ENCODE measurements at places on chromosomes 3 and 15. TPM values are rescaled to one million over a fixed set of nuclear protein-coding genes. Genes with fewer than 3 reads are reported as not detected.

WHAMM gene
- 7.8 TPM for total RNA-seq

ZNF660 gene
- 2.9 TPM for total RNA-seq

CCR8 gene
- not detected for total RNA-seq

SQOR gene
- 81.6 TPM for total RNA-seq

PPP1R14D gene
- total RNA-seq: not detected

EPHB3 gene
- 3.5 TPM for total RNA-seq

CCDC54 gene
- not detected for total RNA-seq

GRCh38 chr15:70072479-70072878 lies 25.2 kb downstream of the TLE3 start:
- DNase-seq: no peak

GRCh38 chr15:71461748-71462147 lies 346.5 kb downstream of the THSD4 start:
- no peak for DNase-seq

GRCh38 chr3:45994419-45995235 lies 997 bp downstream of the FYCO1 start:
- no peak for DNase-seq

DNA sequence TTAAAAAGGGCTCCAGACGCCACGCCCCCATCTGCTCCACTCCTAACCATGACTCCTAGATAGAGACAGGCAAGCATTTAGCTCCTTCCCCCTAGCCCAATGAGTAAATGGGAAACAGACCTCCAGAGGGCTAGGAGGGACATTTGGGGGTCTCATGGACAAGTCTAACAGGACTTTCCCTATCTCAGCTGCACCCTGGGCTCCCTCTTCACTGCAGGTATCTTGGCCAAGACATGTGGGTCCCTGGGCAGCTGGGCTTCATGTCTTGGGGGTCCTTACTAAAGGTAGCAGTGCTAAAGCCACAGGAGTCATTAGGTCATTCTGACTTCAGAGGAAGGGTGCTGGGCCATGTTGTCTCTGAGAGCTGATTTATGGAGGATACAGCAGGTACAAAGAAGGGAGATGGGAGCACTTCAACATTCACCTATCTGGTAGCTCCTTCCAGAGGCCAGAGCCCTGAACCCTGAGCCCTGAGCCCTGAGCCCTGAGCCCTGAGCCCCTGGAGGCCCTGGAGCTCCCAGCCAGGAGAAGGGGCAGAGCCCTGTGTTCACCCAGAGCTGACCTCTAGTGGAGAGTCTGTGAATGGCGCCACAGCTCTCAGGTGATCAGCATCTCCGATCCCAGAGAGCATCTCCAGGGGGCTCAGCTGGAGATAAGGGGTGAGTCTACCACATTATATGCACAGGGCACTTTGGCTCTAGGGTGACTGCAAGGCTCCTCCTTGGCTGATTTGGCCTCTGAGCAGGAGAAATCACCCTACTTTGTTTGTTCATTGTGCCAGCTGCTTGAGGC lies 40.1 kb upstream of the EPHB1 start:
- DNase-seq: peak; percentile 24

DNA sequence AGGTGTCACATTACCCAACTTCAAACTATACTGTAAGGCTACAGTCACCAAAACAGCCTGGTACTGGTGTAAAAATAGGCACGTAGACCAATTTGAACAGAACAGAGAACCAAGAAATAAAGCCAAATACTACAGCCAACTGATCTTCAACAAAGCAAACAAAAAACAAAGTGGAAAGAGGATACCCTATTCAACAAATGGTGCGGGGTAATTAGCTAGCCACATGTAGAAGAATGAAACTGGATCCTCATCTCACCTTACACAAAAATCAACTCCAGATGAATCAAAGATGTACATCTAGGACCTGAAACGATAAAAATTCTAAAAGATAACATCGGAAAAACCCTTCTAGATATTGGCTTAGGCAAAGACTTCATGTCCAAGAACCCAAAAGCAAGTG lies 13.1 kb downstream of the PEAK1 start:
- no peak for DNase-seq

DNA sequence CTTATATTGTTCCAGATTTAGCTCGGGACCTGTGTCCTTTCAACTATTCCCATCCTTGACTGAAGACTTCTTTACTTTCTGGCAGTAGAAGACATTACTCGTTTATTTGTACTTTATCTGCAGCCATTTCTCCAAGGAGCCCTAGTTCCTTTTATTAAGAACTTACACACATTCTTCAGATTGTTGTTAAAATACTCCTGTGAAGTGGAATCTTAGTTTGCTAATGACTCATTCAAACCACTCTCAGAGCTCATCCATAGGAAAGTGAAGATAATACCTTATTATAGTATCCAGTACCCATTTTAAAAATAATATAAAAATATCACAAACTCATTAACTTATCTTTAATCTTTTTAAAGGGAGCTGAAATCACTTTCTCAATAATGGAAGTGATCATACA lies 63.5 kb downstream of the C3orf70 start:
- DNase-seq: peak; percentile 17

GRCh38 chr3:124847051-124847450 lies 40.1 kb downstream of the ITGB5 start:
- DNase-seq: no peak

DNA sequence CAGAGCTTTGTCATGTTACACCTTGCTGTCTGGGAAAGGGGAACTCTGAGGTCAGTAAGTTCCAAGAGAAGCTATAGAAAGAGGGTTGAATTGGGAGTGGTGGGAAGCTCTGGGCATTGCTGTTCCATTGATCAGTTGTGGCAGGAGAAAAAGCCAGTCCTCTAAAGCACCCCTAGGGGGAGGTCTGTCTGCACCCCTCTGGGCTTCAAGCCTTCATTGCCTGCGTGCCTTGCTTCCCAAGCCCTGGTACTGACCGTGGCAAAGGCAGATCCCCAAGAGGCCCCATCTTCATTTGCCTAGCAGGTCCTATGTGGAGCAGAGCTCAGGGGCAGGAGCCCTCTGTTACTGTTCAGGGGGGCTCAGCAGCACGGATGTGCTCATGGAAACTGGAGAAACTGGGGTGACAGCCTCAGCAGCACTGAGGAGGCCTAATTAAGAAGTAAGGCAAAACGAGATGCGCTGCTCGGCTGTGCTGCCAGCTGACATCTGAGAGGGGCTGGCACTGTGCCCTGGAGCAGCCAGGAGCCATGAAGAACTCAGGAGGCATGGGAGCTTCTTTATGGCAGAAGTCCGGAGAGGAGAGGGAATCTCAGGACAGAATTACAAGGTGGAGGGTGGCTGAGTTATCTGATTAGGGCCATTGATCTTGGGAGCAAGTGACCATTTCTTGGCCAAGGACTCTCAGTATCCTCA lies 270.9 kb downstream of the RPLP1 start:
- DNase-seq: no peak

- no peak for DNase-seq
Measured at GRCh38 chr3:11928381-11928780, 75.8 kb upstream of the SYN2 start.

- no peak for DNase-seq
Measured at GRCh38 chr3:29414468-29415224, 133.8 kb downstream of the RBMS3 start.

- DNase-seq: no peak
Measured at GRCh38 chr3:30948426-30948825, 54.0 kb upstream of the GADL1 start.

DNA sequence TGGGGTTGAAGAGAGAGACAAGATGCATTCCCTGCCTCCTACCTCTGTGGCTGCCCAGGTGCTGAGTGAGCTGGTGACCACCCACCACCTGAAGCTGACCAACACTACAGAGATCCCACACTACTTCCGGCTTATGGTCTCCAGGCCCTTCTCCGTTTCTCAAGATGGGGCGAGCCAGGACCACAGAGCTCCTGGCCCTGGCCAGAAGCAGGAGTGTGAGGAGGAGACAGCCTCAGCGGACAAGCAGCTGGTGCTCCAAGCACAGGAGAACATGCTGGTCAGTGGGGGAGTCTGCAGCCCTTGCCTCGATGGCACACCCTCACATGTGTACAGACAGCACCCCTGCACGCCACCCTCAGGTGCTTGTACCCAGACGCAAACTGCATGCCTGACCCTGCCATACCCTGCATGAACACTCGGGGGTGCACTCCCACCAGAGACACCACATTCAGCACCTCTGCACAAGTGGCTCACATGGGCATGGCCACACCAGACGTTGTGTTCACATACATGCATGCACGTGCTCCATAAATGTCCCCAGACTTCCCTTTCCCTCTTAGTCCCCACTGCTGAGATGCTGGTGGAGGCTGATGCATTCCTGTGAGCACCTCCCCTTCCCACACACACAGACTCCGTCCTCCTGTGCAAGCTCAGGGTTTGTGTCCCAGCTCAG lies 19.0 kb downstream of the ACAA1 start:
- DNase-seq: peak; percentile 53

- DNase-seq: no peak
Measured at GRCh38 chr3:103057003-103057402, 622.2 kb downstream of the ZPLD1 start.

DNA sequence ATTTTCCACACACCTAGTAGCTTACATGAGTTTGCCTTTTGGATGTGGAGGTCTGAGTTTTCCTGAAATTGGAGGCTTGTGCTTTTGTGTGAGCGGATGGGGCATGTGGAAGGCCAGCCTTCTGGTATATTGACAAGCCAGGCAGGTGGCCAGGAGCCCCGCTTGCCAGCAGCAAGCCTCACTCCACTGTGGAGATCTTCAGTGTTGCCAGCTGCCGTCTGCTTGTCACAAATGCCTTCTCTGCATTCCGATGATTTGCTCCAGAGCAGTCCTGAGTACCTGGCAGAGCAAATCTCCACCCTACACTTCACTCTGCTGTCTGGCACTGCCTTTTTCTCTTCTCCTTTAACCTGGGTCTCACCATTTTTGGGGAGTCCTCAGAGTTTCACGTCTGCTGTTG lies 29.1 kb upstream of the CHST2 start:
- no peak for DNase-seq

GRCh38 chr3:63807961-63808565 lies 11.0 kb upstream of the C3orf49 start:
- no peak for DNase-seq

DNA sequence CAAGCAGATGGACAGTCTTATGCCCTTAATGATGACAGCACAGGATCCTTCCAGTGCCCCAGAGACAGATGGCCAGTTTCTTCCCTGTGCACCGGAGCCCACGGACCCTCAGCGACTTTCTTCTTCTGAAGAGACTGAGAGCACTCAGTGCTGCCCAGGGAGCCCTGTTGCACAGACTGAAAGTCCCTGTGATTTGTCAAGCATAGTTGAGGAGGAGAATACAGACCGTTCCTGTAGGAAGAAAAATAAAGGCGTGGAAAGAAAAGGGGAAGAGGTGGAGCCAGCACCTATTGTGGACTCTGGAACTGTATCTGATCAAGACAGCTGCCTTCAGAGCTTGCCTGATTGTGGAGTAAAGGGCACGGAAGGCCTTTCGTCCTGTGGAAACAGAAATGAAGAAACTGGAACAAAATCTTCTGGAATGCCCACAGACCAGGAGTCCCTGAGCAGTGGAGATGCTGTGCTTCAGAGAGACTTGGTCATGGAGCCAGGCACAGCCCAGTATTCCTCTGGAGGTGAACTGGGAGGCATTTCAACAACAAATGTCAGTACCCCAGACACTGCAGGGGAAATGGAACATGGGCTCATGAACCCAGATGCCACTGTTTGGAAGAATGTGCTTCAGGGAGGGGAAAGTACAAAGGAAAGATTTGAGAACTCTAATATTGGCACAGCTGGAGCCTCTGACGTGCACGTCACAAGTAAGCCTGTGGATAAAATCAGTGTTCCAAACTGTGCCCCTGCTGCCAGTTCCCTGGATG lies 198.7 kb downstream of the AKAP13 start:
- no peak for DNase-seq

GRCh38 chr15:31440754-31441311 lies 114.2 kb downstream of the KLF13 start:
- peak; percentile 41 for DNase-seq

- no peak for DNase-seq
Measured at GRCh38 chr15:86942285-86942684, 862.6 kb downstream of the AGBL1 start.

Data from fibroblast of villous mesenchyme (primary cell).